ENCODE measurements at places on chromosomes 6 and 20.
A peak's percentile ranks its signal among the peaks of the same experiment; 100 is the strongest.

DNA sequence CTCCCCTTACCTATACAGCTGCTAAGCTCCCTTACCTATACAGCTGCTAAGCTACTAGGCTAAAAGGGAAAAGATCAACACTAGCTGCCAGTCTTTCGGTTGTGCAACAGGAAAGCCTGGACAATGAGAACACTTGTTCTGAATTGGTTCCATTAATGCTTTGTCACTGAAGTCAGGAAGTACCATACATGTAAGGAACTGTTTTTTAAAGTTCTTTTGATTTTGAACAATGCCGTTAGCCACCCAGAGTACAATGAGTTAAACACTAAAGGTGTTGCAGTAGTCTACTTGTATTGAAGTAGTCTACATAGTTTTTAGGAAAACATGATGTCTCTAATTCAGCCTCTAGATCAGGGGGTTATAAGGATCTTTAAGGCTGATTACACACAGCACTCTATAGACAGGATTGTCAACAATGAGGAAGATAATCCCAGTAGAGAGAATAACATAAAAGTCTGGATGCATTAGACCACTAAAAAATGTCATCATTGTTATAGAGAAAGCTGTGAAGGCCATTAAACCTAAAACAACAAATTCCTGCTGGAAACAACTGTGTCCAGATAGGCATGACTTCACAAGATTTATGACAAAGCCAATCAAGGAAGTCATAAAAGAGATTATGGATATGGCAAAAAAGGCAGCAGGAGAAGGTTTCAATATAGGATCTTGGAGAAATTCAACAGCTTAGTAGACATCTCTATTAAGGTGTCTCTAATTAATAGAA lies 306.3 kb downstream of the PHF3 start:
- no peak for DNase-seq

DNA sequence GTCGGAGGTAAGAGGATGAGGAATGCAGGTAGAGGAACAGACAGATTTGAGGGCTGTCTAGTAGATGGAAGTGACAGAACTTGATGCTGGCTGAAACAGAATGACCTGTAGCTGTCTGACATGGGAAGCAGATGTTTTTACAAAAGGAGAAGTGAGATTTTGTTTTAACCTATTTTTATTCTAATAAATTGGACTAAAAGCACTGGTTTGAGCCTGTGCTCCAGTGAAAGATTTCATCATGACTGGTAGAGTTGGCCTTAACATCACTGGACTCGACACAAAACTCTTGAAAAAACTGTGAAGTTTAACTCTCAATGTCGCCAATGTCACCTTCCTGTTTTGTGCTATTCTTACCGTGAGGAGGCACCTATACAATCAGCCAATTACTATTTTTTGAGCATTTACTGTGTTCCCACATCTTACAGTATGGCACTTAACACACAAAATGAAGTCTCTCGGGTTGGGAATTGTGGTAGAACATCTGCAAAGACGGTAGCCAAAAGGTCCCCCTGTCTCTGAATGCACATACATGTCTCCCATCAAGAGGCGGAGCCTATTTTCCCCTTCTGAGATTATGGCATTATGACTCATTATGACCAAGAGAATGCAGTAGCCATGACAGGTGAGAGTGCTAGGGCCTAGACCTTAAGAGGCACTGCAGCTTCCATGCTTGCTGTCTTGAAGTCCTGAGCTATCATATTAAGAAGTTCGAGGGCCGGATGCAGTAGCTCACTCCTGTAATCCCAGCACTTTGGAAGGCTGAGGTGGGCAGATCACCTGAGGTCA lies 93.2 kb downstream of the FOXF2 start:
- no peak for DNase-seq

- DNase-seq = no peak
Measured at GRCh38 chr20:44976698-44977097, 10.4 kb downstream of the STK4 start.

DNA sequence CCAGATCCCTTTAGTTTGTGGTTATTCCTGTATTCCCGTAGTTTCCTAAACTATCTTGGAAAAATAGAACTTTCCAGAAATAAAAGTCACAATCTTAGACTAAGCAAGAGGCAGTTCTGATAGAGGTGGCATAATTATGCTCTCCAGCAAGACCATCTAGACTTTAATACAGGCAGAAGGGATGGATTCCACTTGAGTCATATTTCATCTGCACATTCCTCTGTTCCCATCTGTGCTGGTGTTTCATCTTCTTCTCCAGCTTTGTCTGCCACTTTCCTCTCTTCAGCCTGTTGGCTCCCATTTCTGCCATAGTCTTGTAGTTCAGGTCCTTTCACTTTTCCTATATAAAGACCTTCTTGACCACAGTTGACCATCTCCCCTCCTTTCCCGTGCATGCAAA lies 102.9 kb downstream of the SOBP start:
- DNase-seq = no peak

DNA sequence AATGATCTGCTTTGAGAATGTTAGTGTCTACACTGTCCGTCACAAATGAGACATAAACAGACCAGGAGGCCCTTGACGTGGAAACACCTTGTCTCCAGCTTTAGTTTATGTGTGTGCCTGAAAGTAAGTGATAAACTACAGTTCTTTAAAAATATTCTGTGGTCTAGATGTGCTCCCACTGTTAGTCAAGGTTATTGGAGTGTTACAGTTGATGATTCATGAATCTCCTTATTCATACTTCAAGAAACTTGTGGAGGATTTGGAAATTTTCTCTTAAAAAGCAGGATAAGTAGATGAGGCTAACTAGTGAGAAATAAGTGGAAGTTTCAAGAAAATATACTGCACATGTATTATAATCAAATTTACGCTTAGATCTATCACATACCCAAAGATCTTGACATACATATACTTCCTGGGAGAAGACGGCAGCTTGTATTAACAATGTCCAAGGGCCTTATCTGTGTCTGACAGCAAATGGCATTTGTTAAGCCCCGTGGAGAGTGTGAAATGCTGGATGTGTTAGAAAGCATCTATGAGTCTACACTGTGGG lies 90.5 kb upstream of the MBOAT1 start:
- peak; percentile 81 for DNase-seq

DNA sequence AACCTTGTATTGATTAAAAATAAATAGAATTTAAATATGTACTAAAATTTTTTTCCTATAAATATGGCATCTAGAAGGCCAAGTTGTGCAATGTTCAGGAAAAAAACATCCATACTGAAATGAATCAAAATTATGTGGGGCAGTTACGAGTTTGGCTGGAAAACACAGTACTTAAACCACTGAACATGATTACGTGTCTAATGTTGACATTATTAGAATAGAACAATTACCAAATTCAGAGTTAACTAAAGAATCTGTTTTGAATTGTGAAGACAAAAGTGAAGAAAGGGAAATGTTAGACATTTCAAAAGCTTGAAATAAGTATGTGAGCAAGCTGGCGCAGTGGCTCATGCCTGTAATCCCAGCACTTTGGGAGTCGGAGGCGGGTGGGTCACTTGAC lies 57.2 kb downstream of the KLHL31 start:
- peak; percentile 67 for DNase-seq

DNA sequence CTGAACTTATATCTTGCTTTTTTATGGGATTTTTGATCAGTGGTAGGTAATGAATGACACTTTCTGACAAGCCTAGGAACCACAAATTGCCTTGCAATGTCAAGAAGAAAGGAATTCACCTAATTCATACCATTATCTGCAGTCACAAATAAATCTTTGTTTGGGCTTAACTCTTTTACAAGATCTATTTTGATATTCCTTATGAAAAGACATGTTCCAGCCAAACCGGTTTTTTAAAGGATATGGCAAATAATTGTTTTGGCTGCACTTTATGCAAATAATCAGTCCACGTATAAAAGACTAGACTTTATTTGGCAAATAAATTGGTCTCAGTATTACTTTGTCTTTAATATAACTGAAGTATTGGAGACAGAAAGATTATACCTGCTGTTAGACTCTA lies 771.7 kb upstream of the ADGRB3 start:
- DNase-seq = no peak

GRCh38 chr6:51365566-51365965 lies 546.9 kb downstream of the TFAP2B start:
- DNase-seq = no peak

DNA sequence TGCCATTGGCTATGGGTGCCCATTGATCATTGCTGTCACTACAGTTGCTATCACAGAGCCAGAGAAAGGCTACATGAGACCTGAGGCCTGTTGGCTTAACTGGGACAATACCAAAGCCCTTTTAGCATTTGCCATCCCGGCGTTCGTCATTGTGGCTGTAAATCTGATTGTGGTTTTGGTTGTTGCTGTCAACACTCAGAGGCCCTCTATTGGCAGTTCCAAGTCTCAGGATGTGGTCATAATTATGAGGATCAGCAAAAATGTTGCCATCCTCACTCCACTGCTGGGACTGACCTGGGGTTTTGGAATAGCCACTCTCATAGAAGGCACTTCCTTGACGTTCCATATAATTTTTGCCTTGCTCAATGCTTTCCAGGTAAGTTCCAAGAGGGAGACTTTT lies 16.4 kb downstream of the ADGRF4 start:
- DNase-seq = no peak

DNA sequence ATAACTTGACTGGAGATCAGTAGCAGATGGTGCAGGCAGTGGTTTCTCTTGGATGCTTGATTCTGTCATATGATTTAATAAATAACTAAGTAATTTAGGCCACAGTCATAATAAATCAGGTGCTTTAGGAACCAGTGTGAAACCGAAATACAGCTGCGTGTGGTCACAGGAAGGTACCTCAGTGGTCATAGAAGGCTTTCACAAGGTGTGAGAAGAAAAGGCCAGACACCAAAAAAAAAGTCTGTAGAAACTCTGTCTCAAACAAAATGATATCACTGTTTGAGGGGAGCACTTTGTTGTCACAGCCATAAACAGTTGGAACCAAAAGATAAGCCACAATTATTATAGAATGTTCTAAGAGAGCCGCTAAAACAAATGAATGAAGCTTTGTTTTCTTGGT lies 56.5 kb downstream of the ARMC2 start:
- DNase-seq = no peak

- DNase-seq = no peak
Measured at GRCh38 chr6:35195120-35195780, 18.5 kb upstream of the SCUBE3 start.

DNA sequence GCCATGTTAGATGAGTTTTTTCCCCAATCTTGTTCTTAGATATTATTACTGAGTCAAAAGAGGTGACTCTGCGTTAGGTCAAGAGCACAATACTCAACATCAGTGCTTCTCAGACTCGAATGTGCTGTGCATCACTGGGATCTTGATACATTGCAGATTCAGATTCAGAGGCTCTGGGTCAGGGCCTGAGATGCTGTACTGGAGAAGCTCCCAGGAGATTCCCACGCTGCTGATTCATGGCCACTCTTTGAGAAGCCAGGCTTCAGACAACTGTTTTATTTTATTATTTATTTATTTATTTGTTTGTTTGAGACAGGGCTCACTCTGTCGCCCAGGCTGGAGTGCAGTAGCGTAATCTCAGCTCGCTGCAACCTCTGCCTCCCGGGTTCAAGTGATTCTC lies 41.4 kb upstream of the ARID1B start:
- DNase-seq = no peak

- no peak for DNase-seq
Measured at GRCh38 chr6:89602166-89602565, 36.4 kb downstream of the LYRM2 start.

DNA sequence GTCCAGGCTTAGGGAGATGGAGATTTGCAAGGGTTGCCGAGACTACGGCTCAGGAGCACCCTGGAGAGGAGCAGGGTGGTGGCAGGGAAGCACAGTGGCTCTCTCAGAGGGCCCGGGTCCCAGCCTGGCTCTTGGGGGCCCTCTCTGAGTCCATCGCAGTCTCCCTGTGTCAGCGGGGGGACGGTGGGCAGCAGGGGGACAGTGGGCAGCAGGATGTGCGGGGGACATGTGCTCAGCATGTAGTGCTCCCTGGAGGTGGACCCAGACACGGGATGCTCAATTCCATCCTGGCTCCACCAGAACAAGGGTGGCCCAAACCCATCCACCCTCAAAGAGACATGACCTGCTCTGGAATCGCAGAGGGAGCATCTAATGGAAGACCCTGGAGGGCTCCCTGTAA lies 43.0 kb upstream of the ZBP1 start:
- no peak for DNase-seq

DNA sequence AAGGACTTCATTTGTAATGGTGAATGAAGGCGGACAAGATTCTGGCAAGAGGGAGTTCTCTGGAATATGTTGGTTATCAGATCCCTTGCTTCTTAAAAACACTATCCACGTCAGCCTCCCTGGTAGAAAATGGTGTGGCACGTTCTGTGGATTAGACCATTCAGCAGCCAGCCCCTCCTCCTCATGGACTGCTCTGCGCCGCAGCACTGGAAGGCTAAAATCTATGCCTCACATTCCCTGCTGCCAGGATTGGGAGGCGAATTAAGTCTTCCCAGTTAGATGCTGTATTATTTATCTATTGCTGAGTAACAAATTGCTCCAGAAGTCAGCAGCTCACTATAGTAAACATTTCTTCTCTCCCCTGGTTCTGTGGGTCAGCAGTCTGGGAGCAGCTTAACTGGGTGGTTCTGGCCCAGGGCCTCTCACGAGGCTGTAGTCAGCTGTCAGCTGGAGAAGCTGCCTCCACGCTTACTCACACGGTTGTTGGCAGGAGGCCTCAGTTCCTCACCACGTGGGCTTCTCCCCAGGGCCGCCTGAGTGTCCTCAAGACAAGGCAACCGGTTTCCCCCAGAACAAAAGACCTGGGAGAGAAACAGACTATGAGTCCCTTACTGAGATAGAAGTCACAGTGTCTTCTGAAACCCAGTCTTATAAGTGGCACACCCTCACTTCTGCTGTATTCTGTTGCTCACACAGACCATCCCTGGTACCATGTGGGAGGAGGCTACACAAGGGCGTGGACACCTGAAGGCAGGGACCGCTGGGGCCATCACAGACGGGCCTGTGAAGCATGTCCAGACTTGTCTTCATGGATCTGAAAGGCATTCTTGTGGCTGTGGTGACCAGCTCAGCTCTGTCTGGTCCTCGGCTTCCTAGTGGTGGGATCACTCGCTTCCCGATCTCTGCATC lies 101.0 kb downstream of the NRN1 start:
- DNase-seq = peak; percentile 96

DNA sequence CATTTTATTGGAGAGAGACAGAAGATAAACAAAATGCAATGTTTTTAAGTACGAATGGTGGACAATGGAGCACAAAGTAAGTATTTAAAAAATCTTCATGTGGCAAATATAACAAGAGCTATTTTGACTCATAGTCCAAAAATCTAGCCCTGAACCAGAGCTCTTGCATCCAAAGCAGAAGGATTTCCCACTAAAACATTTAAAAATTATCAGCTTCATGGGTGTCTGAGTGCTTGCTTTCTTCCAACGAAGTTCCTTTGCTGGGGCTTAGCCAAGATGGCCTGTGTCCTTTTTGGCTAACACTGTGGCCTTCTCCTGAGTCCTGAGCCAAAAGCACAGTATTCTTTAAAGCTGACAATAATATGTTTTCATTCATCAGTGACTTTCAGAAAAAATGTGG lies 161.7 kb downstream of the RIMS1 start:
- DNase-seq = peak; percentile 22

GRCh38 chr6:145498425-145498824 lies 236.9 kb downstream of the EPM2A start:
- no peak for DNase-seq

GRCh38 chr6:29763491-29764289 lies 40.5 kb downstream of the HLA-F start:
- DNase-seq = peak; percentile 76

GRCh38 chr6:22184371-22184770 lies 112.5 kb downstream of the PRL start:
- no peak for DNase-seq

Measured in fibroblast of lung (primary cell).